Bronchial epithelial cell (primary cell): ENCODE measurements at places on chromosomes 4 and X.

- peak; percentile 97 for DNase-seq
Measured at GRCh38 chr4:176794151-176794550, 1.4 kb upstream of the VEGFC start.

DNA sequence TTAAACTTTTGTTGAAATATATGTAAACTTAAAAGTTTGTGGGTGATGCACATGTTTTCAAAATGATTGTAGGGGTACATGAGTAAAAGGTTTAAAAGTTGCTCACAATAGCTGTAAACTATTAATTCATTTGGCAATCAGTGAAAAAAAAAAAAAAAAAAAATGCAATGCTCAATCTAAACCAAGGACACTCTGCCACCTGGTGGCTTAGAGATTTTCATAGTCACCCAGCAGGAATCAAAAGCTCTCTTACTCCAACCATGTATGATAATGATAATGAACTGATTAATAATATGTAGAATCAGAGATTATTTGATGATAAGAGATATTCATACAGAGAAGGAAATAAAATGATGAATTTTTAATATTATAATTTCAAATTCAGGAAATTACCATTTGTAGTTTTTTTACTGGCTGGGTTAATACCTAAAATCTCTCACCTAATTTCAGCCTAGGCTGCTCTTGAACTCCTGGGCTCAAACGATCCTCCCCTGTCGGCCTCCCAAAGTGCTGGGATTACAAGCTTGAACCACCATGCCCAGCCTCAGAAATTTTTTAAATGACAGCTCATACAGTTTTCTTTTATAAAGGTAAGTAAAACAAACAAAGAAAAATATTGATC, 46.9 kb upstream of the SLC25A4 start:
- DNase-seq = peak; percentile 46

DNA sequence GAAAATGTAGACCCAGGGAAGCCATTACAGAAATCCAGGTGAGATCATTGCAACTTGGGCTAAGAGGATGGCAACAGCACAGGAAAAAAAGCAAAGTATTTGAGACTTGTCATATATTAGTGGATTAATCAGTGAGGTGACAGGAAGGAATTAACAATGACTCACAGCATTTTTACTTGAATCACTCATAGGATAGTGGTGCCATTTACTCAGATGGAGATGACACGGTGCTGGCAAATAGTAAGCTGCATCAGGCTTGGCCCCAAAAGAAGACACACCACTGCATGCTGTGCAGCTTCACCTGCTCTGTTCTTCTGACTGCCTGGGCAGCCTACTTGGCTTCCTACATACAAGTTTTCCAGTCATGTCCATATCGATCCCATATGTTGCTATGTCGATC, 144.8 kb downstream of the FRYL start:
- DNase-seq = peak; percentile 80

- DNase-seq = no peak
Measured at GRCh38 chr4:157818946-157819692, 353.7 kb downstream of the GASK1B start.

- no peak for DNase-seq
Measured at GRCh38 chrX:40971736-40972135, 113.5 kb upstream of the USP9X start.

DNA sequence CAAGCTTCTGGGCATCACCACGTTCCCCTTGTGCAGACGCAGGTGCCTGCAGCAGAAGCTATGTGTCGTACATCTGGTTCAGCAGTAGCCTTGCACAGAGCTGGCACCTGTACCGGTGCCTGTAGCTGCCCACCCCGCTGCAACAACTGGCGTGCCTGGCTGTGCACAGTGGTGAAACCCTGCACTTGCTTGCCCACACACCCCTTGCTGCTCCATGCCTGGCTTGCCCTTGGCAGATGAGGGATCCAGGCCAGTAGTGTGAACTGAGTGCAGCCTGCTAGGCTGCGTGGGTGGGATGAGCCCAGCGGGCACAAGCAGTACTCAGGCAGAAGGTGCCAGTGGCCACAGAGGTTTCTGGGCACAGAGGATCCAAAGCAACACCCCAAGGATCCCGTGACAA, 528.4 kb downstream of the PPARGC1A start:
- no peak for DNase-seq

- no peak for DNase-seq
Measured at GRCh38 chr4:20318001-20318908, 66.5 kb downstream of the SLIT2 start.

DNA sequence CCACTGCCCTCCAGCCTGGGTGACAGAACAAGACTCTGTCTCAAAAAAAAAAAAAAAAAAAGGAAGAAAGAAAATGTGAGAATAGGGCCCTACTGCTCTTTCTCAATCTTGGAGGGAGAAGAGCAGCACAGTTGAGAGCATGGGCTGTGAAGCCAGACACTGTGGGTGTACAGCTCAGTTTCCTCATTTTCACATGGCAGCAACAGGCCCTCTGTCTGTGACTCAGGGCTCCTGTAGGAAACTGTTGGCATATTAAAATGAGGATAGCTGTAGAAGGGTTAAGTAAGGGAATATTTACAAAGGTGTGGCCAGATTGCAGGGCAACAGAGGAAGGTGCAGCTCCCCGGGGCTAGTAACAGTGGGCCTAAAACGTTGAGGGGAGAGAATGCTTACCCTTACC, 3.4 kb downstream of the AKAP14 start:
- DNase-seq = peak; percentile 50

GRCh38 chrX:11611161-11611560, 54.6 kb downstream of the ARHGAP6 start:
- DNase-seq = no peak

- no peak for DNase-seq
Measured at GRCh38 chr4:252065-252601, 53.1 kb downstream of the ZNF732 start.

DNA sequence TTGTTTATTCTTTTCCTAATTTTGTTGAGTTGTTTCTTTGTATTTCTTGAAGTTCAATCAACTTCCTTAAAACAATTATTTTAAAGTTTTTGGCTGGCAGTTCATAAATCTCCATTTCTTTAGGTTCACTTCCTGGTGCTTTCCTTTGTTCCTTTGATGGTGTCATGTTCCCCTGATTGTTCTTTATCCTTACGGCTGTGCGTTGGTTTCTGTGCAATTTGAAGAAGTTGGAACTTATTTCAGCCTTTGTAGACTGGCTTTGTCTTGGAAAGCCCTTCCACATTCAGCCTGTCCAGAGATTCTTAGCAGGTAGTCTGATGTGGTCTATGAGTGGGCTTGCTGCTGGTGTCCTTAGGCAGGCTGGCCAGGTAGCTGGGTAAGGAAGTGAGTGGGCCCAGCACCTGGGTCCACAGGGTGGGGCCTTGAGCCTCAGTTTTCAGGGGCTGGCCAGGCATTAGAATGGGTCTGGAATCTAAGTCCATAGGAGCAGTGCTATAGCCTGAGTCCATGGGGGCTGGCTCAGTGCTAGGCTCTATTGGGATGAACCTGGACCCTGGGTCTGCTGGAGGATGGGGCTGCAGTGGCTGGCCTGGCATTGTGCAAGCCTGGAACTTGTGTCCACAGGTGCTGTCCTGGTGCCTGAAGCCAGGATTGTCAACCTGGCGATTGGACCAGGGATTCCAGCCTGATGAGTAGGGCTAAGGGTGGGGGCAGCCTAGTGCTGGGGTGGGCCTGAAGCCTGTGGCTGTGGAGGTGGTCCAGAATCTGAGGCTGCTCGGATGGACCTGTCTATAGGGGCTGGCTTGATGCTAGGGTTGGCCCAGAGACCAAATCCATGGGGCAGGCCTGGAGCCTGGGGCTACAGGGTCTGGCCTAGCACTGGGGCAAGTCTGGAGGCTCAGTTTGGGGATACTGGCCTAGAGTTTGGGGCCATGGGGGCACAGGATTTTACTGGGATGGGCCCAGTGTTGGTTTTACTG, 152.4 kb downstream of the STAG2 start:
- DNase-seq = no peak

DNA sequence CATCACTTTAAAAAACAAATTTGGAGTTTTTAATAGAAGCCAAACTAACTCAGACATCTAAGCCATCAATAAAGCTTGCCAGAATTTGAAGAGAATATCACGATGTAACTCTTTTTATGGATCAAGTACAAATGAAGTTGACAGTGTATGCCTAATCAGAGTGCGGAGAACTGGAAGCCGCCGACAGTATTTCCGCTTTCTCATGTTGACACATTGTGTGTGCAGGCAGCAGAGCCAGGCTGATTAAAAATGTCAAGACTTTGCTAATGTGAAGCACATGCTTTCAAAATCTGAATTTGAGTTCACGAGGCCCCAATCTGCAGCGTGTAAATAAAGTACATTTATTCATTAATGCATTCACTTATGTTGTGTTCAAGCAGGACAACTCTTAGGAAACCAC, 161.2 kb downstream of the TENM3 start:
- no peak for DNase-seq

DNA sequence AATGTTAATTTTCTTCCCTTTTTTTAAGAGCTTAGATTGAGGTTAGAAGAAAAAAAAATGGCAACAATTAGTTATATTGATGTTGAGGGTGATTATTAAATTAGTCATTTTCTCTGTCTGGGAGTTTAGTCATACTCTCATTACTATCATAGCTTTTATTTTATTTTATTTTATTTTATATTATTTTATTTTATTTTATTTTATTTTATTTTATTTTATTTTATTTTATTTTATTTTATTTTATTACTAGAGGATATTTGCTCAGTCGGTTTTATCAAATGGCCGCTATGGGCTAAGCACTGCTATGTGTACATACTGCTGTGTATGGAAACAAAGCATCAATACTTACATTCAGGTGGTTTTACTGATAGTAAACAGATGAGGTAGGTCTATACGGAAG, 239.5 kb downstream of the RAPGEF2 start:
- DNase-seq = no peak

DNA sequence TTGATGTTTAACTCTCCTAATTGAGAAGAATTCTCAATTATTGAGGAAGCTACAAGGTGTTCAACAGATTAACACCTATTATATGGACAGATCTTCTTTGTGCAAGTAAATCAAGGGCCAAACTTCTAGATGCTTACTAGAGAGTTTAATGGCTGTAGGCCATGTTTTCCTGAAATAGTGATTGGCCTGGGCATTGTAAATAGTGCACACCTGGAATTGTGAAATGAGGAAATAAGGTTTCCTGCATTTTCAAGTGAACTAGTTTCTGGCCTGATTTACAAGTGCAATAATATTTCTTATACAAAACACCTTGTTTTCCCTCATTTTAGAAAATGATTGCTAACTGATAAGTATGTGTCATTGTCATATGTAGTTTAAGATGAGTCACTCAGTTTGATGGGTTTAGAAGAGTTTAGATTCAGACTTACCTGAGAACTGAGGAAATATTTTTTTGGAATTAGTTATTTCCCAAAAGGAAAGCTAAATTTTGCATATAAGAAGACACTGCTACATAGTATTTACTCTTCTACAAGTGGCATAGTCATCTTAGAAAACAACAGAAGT, 21.2 kb downstream of the AFF1 start:
- peak; percentile 37 for DNase-seq

GRCh38 chrX:141314441-141314840, 72.1 kb upstream of the SPANXC start:
- peak; percentile 15 for DNase-seq

- no peak for DNase-seq
Measured at GRCh38 chr4:22486276-22486675, 29.6 kb downstream of the ADGRA3 start.

DNA sequence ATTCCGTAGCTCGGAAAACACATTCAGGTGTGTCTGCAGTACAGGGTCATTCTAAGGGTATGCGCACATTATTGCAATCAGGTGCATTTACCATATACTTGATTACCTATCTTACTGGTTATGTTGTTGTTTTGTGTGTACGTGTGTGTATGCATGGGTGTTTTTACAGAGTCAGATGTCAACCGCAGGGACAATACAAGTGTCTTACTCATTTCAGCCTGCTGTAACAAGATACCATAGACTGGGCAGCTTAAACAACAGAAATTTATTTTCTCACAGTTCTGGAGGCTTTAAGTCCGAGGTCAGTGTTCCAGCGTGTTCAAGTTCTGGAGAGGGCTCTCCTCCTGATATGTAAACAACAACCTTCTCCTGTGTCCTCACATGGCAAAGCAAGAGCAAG, 316.7 kb downstream of the DMD start:
- peak; percentile 56 for DNase-seq

DNA sequence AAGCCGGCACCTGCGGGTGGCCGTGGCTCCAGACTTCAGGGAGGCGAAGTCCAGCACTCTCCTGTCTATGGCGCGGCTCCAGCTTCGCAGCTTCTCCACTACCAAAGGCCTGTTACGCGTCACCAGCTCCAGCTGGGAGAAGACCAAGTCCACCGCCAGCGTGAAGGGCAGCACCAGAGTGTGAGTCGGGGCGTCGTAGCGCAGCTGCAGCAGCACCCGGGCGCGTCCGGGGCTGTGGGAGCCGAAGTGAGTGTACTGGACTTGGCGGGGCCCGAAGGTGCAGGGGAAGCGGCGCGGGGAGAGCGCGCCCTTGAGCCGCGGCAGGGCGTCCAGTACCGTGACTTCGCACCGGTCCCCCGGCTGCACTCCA, 444 bp downstream of the FREM3 start:
- no peak for DNase-seq

DNA sequence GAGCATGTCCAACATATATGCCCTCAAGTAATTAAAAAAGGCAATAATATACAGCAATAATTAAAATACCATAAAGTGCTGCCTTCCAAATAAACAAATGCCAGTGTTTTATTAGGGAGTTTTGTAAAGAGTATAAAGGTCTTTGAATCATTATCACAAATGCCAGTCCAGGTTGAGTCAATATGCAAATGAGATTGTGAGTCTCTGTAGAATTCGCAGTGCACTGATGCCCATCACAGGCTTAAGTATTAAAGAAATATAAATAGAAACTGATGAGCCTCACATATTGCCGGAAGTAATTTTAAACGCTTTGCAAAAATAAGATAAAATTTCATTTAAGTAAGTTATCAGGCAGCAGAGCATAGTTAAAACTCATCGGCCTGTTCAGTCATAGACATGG, 205.0 kb upstream of the TECRL start:
- DNase-seq = no peak

DNA sequence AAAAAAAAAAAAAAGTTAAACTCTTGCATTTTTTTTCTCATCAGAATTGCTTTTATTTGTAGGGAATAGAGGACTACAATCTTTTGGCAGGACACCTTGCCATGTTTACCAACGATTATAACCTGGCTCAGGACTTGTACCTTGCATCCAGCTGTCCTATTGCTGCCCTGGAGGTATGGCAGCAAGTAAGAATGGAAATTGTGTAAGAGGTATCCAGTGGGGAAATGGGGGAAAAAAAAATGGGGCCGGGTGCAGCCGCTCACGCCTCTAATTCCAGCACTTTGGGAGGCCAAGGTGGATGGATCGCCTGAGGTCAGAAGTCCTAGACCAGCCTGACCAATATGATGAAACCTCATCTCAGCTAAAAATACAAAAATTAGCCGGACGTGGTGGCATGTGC, 49.8 kb downstream of the WDR19 start:
- no peak for DNase-seq

- peak; percentile 41 for DNase-seq
Measured at GRCh38 chrX:103918571-103919269, 43.7 kb upstream of the TMSB15B start.

GRCh38 chrX:63739885-63740284, 45.1 kb downstream of the ARHGEF9 start:
- no peak for DNase-seq
